H9 (cell line): ENCODE measurements at places on chromosomes 7 and 10.

GRCh38 chr7:30450240-30450982 lies 28.2 kb downstream of the NOD1 start:
- no peak for DNase-seq
- H3K36me3 ChIP-seq, result 0 out of 2 replicates have a peak, but pooled peaks cover 4% of the 10 kb centered on the region
- H3K4me3 ChIP-seq, result no peak overlapping the region
- no peaks in the 10 kb centered on the region for H3K27me3 ChIP-seq
- no peak overlapping the region for H3K27ac ChIP-seq

DNA sequence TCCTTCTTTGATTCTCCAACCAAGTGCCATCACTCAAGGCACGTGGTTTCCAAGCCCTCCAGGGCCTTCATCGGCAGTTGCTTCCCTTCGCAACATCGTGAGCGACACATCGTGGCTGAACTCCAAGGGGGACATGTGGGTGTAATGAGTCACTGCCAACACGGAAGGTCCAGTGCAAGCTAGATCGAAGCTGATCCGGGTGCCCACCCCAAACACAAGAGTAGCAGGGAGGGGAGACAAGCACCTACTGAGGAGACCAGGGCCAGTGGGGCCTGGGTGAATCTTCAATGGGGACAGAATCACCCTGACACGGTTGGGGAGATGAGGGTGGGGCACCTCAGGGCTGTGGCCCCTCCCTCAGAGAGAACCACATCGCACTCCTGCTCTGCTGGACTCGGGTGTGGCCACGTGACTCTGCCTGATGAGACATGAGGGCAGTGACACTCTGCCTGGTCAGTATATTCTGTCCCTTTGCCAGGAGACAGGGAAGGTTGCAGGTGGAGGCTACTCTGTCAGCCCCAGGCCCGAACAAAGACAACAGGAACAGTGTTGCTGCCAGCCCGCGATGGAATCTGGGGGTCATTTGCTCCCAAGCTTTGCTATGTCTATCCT lies 36.8 kb upstream of the HSPA12A start:
- no peak overlapping the region for H3K4me3 ChIP-seq
- H3K36me3 ChIP-seq, result no peaks in the 10 kb centered on the region
- H3K27me3 ChIP-seq, result no peaks in the 10 kb centered on the region
- H3K4me1 ChIP-seq, result no peaks in the 10 kb centered on the region
- DNase-seq, result no peak

GRCh38 chr7:4014346-4015050 lies 667.6 kb upstream of the FOXK1 start:
- H3K36me3 ChIP-seq, result peaks cover 37% of the 10 kb centered on the region
- no peak overlapping the region for H3K4me3 ChIP-seq
- DNase-seq, result no peak
- H3K27me3 ChIP-seq, result no peaks in the 10 kb centered on the region

GRCh38 chr10:23826421-23826820 lies 382.5 kb upstream of the KIAA1217 start:
- no peak overlapping the region for H3K27ac ChIP-seq
- no peak overlapping the region for H3K4me3 ChIP-seq
- peak; percentile 61 for DNase-seq
- H3K36me3 ChIP-seq, result no peaks in the 10 kb centered on the region
- no peaks in the 10 kb centered on the region for H3K27me3 ChIP-seq

DNA sequence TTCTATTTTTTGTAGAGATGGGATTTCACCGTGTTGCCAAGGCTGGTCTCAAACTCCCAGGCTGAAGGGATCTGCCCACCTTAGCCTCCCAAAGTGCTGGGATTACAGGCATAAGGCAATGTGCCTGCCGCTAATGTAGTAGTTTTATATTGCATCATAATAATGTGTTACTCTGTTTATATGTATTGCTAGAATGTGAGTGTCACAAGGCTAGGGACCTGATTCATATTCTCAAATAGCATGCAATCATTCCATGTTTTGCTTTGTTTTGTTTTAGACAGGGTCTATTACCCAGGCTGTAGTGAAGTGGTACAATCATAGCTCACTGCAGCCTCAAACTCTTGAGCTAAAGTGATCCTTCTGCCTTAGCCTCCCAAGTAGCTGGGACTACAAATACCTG lies 13.5 kb downstream of the CCL26 start:
- H3K36me3 ChIP-seq, result no peaks in the 10 kb centered on the region
- H3K4me1 ChIP-seq, result no peaks in the 10 kb centered on the region
- no peaks in the 10 kb centered on the region for H3K27me3 ChIP-seq
- H3K4me3 ChIP-seq, result no peak overlapping the region
- H3K27ac ChIP-seq, result no peak overlapping the region
- no peak for DNase-seq

- DNase-seq, result no peak
- no peak overlapping the region for H3K27ac ChIP-seq
- H3K4me3 ChIP-seq, result no peak overlapping the region
- no peaks in the 10 kb centered on the region for H3K36me3 ChIP-seq
- no peaks in the 10 kb centered on the region for H3K27me3 ChIP-seq
Observed at GRCh38 chr7:13050703-13051102, 363.3 kb downstream of the ARL4A start.

DNA sequence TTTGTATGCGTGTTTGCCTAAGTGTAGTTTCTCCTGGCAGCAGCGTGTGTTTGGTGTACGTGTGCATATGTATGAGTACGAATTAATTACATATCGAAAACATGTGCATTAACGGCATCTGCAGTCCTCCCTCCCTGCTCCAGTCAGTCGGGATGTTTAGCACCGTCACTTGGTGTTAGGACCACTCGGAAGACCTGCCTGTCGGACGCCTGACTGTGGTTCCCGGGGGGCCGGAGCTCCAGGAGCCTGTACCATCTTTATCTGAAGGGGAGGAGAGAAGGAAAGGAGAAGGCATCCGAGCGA lies 1.1 kb upstream of the CNTNAP2 start:
- DNase-seq, result no peak
- H3K4me1 ChIP-seq, result peaks cover 2% of the 10 kb centered on the region; the same call in 1 of the 2 replicates
- H3K4me3 ChIP-seq, result peak overlapping the region; percentile 82
- H3K36me3 ChIP-seq, result no peaks in the 10 kb centered on the region
- H3K27me3 ChIP-seq, result no peaks in the 10 kb centered on the region; the same call in 1 of the 2 replicates
- H3K27ac ChIP-seq, result no peak overlapping the region

GRCh38 chr10:107098326-107098725 lies 66.2 kb downstream of the SORCS1 start:
- no peak overlapping the region for H3K27ac ChIP-seq
- no peaks in the 10 kb centered on the region for H3K27me3 ChIP-seq
- DNase-seq, result no peak
- no peak overlapping the region for H3K4me3 ChIP-seq

DNA sequence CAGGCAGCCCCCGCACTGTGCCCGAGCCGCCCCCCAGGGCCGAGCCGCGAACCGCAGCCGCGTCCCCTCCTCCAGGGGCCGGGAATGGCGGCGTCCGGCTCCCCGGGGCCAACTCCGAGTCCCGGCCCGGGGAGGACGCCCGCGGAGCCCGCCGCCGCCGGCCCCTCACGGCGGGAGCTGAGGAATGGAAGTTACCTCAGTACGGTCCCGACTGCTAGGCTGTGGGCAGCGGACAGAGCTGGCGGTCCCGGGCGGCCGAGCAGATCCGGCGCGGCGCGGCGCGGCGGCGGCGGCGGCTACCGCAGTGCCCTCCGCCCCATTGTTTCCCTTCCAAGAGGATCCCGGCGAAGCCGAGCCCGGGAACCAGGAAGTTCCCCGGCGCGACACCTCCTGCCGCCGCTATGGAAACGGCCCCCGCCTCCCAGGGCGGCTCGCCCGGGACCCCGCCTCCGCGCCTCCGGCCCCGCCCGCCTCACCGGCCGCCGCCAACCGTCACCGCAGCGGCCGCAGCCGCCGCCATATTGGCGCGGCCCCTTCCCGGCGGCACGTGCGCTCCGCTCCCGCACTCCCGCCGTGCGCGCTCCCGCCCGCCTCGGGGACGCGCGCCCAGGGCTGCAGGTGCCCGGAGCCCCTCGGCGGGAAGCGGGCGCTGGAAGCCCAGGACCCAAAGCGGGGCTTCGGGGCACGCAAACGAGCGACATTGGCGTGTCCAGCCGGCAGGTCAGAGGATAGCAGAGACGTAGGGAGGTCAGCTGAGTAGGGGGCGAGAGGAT lies at the start of gene USP6NL:
TSS of gene USP6NL (minus strand) at position 403 of the 773 bp plus-strand sequence. CDS start 14,016 bp downstream, outside the sequence.
- DNase-seq, result peak; percentile 86
- H3K27ac ChIP-seq, result peak within 1 kb of the TSS; percentile 79
- peaks cover 9% of the 10 kb centered on the region for H3K4me1 ChIP-seq
- no peaks in the 10 kb centered on the region; the same call in 2 of the 3 replicates for H3K36me3 ChIP-seq
- no peaks in the 10 kb centered on the region for H3K27me3 ChIP-seq

- DNase-seq, result no peak
- H3K4me3 ChIP-seq, result no peak overlapping the region
- H3K4me1 ChIP-seq, result no peaks in the 10 kb centered on the region; the same call in 1 of the 2 replicates
Observed at GRCh38 chr7:127064-127598, 65.2 kb upstream of the FAM20C start.

- H3K36me3 ChIP-seq, result no peaks in the 10 kb centered on the region
- no peaks in the 10 kb centered on the region for H3K27me3 ChIP-seq
- H3K4me1 ChIP-seq, result peaks cover 13% of the 10 kb centered on the region; the same call in 1 of the 2 replicates
- no peak overlapping the region for H3K27ac ChIP-seq
- peak overlapping the region; percentile 62 for H3K4me3 ChIP-seq
Observed at GRCh38 chr7:112162142-112162766, 43.9 kb downstream of the DOCK4 start.

GRCh38 chr10:52679117-52679516 lies 93.5 kb downstream of the MBL2 start:
- H3K27me3 ChIP-seq, result no peaks in the 10 kb centered on the region
- no peaks in the 10 kb centered on the region; the same call in 1 of the 2 replicates for H3K4me1 ChIP-seq
- no peak overlapping the region for H3K4me3 ChIP-seq
- no peaks in the 10 kb centered on the region for H3K36me3 ChIP-seq
- H3K27ac ChIP-seq, result no peak overlapping the region

DNA sequence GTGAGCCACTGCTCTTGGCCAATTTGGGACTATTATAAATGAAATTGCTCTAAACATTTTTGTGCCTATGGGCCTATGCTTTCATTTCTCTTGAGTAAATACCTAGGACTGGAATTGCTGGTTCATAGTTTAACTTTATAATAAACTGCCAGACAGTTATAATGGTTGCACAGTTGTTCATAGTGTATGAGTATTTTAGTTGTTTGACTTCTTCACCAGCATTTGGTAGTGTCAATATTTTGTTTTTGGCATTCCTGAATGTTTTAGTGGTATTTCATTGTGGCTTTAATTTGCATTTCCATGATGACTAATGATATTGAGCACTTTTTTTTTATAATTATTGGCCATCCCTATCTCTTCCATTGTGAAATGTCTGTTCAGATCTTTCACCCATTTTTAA lies 29.5 kb downstream of the PLEKHA8 start:
- DNase-seq, result no peak
- no peaks in the 10 kb centered on the region for H3K27me3 ChIP-seq
- H3K36me3 ChIP-seq, result peaks cover 34% of the 10 kb centered on the region

DNA sequence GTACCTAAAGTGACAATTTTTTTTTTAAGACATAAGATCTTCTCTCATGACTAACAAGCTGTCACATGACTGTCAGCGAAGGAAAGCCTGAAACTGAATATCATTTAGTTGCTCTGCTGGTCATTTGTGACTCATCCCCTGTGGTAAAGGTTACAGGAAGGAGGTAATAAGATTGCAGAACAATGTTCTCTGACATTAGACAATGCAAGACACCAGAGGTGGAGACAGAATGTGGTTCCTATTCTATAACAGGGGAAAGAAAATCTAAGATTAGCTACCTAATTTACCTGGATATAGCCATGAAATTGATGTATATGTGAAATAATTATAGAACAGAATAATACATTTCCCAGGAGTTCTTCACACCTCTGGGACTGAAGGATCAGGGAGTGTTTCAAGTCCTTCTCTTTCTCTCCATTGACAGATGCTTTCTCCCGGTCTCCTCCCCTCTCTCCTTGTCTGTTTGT lies 47.7 kb downstream of the LRGUK start:
- H3K4me3 ChIP-seq, result no peak overlapping the region
- H3K36me3 ChIP-seq, result no peaks in the 10 kb centered on the region
- no peaks in the 10 kb centered on the region for H3K4me1 ChIP-seq
- no peak overlapping the region for H3K27ac ChIP-seq

DNA sequence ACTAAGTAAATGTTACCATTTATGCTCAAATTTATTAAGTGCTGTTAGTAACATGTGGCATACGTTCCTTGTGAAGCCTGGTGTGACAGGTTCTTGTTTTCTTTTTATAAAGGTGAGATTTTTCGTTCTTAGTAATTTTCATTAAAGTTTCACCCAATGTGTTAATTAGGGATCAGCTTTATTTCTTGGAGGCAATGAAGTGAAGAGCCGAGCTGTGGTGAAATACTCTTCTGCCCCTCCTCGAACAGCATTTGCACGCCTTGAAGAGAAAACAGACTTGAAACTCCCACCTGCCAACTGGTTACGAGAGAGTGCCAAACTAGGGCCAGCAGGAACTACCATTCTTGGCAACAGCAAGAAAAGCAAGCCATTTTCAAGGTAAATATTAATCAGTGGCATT lies 1.5 kb downstream of the EDRF1 start:
- peaks cover 54% of the 10 kb centered on the region for H3K36me3 ChIP-seq
- H3K4me1 ChIP-seq, result no peaks in the 10 kb centered on the region
- H3K27me3 ChIP-seq, result no peaks in the 10 kb centered on the region
- H3K27ac ChIP-seq, result no peak overlapping the region
- DNase-seq, result no peak
- H3K4me3 ChIP-seq, result peak overlapping the region; percentile 87

- no peaks in the 10 kb centered on the region for H3K27me3 ChIP-seq
- H3K4me3 ChIP-seq, result no peak overlapping the region
- no peak overlapping the region for H3K27ac ChIP-seq
- H3K36me3 ChIP-seq, result no peaks in the 10 kb centered on the region
Observed at GRCh38 chr7:27917119-27917518, 177.2 kb downstream of the TAX1BP1 start.

DNA sequence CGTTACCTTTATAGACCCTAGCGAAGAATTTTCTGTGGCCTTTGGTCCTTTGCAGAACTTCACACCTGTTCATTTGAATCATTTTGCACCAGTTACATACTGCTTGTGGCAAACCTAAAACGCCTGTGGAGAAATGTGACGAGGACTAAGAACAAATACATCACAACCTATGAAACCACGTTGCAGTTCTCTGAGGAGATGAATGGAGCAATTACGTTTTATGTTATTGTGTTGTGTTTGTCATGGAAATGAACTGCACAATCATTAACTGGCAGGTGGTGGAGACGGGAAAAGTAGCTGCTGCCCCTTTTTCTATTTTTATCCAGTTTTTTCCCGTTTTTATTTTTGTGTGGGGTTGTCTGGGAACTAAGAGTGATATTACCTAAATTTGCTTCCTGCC lies 505.5 kb downstream of the SDK1 start:
- no peaks in the 10 kb centered on the region; the same call in 2 of the 3 replicates for H3K36me3 ChIP-seq
- no peak for DNase-seq
- no peaks in the 10 kb centered on the region for H3K27me3 ChIP-seq

DNA sequence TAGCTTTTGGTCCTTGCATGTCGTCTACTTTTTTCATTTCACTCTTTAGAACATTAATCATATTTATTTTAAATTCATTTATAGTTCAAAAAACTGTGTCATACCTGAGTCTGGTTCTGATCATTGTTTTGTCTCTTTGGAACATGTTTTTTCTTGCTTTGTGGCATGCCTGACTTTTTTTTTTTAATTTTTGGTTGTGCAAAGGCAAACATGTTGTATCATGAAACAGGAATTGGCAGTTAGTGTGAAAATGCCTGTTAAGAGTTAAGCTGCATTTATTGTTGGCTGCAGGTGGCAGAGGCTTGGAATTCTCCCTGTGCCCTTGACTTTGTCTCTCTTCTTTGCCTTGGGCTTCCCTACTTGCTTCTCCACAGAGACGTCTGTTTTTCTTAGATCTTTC lies 525.0 kb upstream of the ADARB2 start:
- 0 out of 3 replicates have a peak, but pooled peaks cover 2% of the 10 kb centered on the region for H3K36me3 ChIP-seq
- H3K4me3 ChIP-seq, result no peak overlapping the region
- DNase-seq, result no peak
- no peaks in the 10 kb centered on the region for H3K4me1 ChIP-seq

GRCh38 chr10:132243141-132243540 lies 56.4 kb downstream of the DPYSL4 start:
- H3K27ac ChIP-seq, result no peak overlapping the region
- H3K4me3 ChIP-seq, result no peak overlapping the region
- no peaks in the 10 kb centered on the region for H3K36me3 ChIP-seq
